ENCODE measurements at places on chromosomes 4 and X.
A peak's percentile ranks its signal among the peaks of the same experiment; 100 is the strongest.

GRCh38 chr4:111633663-111634266, 511.5 kb upstream of the FAM241A start:
- DNase-seq = no peak

GRCh38 chr4:13539619-13540445, 4.5 kb downstream of the NKX3-2 start:
- no peak for DNase-seq

GRCh38 chr4:1715002-1715758, 3.1 kb upstream of the SLBP start:
- DNase-seq = peak; percentile 69

DNA sequence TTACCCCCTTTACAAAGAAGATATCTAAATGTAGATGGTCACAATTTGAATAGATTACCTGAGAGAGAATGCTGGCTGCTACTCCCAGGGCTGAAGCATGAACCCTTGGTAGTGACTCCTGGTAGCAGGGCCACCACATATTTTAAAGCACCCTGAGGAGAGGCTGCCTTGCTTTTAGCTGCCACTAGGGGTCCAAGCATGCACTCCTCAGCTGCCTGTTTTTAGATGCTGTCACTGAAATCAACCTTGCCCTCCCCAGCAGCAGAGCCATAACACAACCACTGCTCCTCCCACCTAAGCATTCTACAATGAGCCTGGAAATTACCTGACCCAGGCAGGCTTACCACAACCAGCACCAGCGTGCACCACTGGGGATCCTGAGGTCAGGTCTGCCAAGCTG, 850.9 kb downstream of the FAM133A start:
- DNase-seq = no peak

GRCh38 chrX:55450259-55450658, 1.7 kb upstream of the MAGEH1 start:
- no peak for DNase-seq

DNA sequence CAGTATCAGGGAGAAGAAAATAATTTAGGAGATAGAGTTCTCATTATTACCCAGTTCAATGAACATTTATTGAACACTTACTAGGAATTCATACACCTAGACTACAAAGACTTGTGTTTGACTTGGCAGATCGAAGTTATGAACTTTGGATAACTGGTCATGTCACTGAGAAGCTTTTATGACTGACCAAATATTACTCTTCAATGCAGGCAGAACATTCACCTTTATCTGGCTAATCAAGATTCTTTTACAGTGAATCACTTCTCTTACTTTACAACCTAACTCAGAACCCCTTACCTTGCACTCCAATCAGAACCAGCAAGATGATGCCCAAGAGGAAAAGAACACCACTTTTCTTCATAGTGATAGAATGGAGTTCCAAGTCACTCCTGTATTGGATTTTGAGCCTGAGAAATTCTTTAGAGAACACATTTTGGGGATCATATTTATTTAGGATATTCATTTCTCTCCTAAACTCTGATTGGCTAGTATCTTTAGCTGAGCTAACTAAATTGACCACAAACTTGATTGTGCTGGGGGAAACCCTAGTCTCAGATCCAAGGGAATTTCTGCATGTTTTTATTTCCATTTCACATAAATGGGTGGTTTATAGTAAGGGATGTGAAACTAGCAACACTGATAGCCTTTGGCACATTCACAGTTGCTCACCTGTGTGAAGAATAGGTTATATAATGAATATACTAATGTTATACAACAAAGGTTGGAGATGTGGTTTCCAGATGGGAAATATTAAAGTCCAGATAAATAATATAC, at the start of gene CXCL9:
Gene CXCL9, minus strand, starts transcription at position 421 of the 774 bp plus-strand sequence. Its CDS starts 60 bp downstream, at position 361.
- no peak for DNase-seq

DNA sequence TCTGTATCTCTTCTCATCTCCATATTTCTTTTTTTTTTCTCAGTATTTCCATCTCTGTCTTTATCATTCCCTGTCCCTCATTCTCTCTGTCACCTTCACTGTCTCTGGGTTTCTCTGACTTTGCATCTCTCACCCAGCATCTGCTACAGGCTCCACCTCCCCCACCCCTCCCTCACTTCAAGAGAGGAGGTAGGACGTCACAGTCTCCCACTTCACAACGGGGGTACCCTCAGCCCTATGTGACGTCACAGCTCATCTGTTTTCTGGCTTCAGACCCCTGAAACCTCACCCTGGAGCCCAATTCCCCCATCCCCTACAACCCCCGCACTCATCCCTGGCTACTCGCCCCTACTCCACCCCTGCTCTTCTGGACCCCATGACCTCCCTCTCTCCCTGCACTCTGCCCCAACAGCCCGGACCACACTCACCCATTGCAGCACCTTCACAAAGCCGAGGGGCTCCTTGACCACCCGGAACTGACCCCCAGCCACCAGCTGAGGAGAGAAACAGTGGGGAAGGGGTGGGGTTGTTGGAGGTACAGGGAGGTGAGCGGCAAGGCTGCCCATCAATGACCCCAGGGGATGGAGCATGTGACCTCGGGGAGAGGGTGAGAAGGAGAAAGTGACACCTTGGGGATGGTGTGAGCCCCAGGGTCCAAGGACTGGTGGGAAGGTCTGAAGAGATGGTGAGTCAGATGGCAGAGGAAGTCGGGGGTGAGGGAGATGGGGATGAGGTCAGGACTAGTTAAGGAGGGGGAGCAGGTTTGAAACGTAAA, 1.3 kb downstream of the SYP start:
- DNase-seq = no peak

- no peak for DNase-seq
Measured at GRCh38 chr4:70969076-70969475, 24.4 kb upstream of the DCK start.

GRCh38 chr4:93147524-93148212, 680.9 kb upstream of the ATOH1 start:
- no peak for DNase-seq

Measured in kidney capillary endothelial cell (primary cell).